CD8-positive, alpha-beta memory T cell (primary cell): ENCODE measurements at places on chromosomes 4 and X. TPM values are rescaled to one million over a fixed set of nuclear protein-coding genes. Genes with fewer than 3 reads are reported as not detected.

GRCh38 chr4:140813804-140814203 is 57.6 kb upstream of the TBC1D9 start:
- DNase-seq: no peak

The NSUN7 gene
- total RNA-seq: not detected

DNA sequence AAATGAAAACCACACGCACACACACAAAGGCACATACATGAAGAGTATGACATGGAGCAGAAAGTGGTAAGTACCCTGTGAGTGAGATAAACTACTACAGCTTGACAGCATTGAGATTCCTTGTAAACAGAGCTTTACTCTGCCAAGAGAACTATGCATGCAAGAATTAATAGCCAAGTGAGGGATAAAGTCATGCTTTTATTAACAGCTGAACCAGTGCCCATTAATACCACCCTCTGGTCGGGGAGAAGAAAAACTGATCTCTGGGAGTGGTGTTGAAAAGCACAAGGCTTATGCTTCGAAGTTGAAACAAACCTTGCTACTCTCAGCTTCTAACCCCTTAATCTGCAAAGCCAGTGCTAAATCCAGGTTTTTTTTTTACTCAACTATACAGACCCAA is 95.9 kb upstream of the C1QTNF7 start:
- no peak for DNase-seq

The ZNF157 gene
- total RNA-seq: 0.60 TPM

GRCh38 chr4:87073199-87074120 is 138.6 kb downstream of the AFF1 start:
- peak; percentile 11 for DNase-seq

The F8A2 gene
- total RNA-seq: not detected

DNA sequence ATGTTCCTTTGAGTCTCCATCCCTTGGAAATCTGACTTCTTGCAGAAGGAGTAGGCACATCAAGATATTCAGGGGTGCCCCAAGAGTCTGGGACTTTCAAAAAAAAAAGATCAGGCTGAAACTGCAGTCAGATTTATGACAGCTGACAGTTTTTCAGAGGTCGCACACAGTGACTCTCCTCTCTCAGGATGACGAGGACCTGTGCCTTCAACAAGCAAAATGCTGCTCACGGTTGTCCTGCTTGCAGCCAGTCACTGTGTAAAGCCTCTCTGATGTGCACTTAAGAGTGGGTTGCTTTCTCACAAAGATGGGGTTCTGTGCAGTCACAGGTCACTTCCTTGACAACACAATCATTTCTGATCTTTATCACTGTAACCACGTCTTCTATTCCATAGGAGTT is 178.2 kb downstream of the PTTG2 start:
- DNase-seq: no peak

- DNase-seq: no peak
Observed at GRCh38 chrX:86714441-86714840, 566.2 kb downstream of the DACH2 start.

DNA sequence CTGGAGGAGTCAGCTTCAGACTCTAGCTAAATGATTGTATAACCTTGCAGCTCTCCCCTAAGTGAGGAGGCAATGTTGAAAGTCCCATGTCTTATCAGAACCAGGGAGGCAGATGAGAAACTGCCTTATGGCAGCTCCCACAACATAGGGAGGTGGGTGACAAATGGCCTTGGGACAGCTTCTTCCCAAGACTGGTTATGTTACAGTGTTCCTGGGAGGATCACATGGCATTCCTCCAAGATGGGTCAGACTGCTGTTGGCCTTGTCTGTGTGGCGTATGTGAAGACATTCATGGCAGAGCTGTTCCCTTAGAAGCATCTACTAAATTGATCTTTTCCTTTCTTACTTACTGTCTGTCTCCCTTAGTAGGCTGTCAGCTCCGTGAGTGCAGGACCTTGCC is 42.0 kb downstream of the HPRT1 start:
- no peak for DNase-seq

DNA sequence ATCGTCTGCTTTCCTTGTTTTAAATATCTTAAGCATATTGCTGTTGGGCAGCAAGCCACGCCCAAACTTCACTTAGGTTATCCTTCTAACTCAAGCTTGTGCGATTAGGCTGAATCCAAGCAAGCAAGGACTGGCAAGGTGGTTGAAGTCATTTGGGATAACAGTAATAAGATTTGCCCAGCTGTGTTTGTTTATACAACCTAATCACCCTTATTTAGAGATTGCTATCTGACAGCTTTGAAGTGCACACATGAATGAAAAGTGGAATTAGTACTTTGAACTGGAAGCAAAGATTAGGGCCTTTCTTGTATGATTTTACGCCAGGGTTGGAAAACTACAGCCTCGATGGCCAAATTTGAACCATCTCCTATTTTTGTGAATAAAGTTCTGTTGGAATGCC is 182.1 kb downstream of the ASB9 start:
- DNase-seq: no peak

The NLGN4X gene
- total RNA-seq: not detected

DNA sequence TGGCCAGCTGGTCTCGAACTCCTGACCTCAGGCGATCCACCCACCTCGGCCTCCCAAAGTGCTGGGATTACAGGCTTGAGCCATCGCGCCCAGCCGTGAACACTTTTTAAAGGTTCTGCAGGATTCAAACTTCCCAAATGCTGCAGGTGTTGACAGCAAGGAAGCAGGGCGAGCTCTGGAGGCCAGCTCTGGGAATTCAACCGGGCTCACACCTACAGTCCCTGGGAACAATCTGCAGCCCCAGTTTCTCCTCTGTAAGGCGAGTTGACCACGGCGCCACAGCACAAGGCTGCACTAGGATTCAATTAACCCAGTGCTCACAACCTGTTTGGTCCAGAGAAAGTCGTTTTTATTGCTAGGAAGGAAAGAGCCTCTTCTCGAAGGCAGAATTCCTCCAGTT is 1.6 kb downstream of the MTNR1A start:
- no peak for DNase-seq

The CT47B1 gene
- not detected for total RNA-seq

DNA sequence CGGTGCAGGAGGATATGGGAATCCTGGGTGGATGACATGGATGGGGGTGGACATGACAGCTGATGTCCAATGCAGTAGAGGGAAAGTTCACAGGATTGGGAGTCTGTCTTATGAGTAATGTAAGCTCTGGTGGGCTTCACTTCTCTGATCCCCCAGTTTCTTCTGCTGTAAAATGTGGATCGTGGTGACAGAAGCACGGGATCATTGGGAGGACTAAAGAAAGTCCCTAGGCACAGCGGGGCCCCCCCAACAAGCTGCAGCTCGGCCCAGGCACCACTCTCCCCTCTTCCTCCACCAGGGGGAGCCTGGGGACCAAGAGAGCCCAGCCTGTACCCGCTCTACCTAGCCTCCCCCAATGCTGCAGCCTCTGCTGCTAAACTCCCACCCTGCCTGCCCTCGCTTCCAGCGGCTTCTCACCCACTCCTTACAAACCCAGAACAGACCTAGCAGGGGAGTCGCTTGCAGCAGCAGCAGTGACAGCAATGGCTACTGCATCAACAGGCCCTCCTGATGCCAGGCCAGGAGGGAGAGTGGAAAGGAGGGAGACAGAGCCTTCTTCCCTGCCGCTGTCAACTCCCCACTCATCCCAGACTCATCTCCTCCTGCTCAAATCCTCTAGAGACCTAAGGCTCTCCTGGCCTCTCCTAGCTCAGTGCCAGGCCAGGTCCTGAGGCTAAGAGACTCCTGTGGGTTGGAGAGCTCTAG is 36.1 kb upstream of the IQSEC2 start:
- DNase-seq: peak; percentile 68

The ZNF630 gene
- 1.6 TPM for total RNA-seq

DNA sequence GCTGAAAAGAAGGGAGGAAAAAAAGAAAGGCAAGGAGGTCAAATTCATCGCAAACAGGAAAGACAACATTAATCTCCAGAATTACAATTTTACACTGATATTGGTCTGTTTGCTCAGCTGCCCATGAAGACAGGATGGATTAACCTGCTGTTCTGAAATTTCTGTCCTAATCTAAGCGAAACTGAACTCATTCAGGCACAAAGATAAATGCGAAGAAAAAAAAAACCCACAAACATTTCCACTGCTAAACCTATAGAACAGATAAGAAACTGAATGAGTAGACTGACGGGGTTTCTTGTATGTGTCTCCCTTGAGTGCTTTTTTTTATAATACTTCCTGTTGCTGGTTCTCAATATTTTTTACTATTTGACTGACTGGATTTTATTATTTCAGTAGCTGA is 251.8 kb upstream of the FTHL17 start:
- no peak for DNase-seq

The UBA1 gene
- total RNA-seq: 225 TPM

DNA sequence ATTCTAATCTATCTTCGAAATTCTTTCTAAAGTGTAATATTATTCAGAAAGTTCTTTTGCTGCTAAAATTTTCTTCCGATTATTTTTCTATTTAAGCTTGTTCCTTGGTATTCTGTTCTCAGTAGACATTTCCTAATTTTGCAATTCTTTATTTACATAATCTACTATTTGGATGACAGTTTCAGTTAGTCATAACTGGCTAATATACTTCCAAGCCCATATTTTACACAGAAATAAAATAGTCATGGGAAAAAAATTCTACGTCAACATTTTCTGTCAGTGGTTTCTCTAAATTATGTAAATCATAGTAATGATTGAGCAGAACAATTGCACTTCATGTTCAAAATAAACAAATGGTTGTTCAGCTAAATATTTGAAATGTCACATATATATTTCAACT is 178.0 kb upstream of the ANKRD50 start:
- DNase-seq: no peak

The MAGEB2 gene
- total RNA-seq: not detected

The VSIG1 gene
- total RNA-seq: 1.9 TPM

GRCh38 chrX:119997570-119997969 is 54.0 kb upstream of the NKAP start:
- no peak for DNase-seq

GRCh38 chr4:7798178-7798995 is 141.3 kb downstream of the AFAP1 start:
- no peak for DNase-seq

- no peak for DNase-seq
Observed at GRCh38 chrX:23664496-23664895, 2.8 kb upstream of the PRDX4 start.

The RLIM gene
- total RNA-seq: 35.0 TPM

The CENPI gene
- total RNA-seq: 15.5 TPM

DNA sequence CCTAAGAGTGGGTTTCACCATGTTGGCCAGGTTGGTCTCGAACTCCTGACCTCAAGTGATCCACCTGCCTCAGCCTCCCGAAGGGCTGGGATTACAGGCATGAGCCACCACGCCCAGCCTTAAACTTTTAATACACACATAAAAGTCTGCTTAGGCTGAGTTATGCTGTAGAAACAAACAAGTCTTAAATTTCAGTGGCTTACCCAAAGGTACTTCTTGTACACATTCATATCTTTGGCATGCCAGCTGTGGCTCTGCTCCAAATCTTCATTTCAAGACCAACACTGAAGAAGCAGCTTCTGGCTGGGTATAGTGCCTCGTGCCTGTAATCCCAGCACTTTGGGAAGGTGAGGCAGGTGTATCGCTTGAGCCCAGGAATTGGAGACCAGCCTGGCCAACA is 80.3 kb downstream of the PPEF2 start:
- no peak for DNase-seq

The IGSF1 gene
- not detected for total RNA-seq

DNA sequence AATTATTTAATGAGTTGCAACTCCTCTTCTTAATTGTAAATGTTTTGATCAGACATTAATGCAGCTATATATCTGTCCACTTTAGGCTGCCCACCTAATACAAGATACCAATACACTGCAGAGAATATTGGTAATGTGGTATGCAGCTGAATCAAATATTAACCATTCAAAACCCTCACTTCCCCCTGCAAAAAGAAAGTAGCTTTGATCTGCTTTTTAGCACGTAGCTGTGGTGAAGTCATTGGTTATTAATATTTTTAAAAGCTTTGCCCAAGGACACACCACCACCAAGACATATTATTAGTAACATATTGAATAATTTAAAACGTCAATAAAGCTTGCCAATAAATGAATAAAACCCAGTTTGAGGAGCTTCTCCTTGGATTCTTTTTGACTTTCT is 28.6 kb upstream of the CYP2U1 start:
- DNase-seq: no peak

DNA sequence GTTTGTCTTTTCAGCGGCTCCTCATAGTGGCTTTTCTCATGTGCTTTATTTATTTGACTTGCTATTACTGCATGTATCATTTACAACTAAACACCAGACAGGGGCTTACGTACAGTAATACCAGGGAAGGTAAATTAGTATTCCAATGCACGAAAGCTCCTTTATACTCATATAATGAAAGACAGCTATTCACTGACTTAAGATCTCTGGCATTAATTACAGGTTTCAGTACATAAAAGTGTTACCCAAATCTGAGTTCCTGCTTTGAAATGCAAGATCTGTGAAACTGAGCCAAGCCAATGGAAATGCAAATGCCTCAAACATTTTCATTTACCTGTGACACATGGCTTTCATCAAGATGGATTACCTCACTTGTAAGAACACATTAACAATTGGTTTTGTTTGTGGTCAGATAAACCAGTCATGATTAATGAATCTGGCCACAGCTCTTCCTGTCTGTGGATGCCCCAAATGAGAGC is 107.2 kb downstream of the ANAPC4 start:
- DNase-seq: no peak

- DNase-seq: no peak
Observed at GRCh38 chr4:813900-814299, 12.0 kb downstream of the CPLX1 start.

DNA sequence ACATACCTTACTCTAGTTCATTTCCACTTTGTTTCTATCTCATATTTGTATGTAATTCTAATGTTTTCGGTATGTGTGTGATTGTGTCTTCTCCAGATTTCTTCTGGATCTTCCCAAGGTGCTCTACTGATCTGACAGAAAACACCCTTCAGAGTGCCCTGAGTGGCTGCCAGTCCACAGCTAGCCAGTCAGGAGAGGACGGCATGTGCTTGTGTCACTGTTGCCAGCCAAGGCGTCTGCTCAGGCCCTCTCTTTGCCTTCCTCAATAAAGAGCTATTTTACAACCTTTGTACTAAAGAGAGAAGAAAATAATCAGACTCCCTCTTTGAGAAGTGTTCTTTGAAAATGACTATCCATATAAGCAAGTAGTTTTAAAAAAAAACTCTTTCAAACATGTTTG is 29.0 kb downstream of the CD99L2 start:
- no peak for DNase-seq

- peak; percentile 55 for DNase-seq
Observed at GRCh38 chrX:71253253-71254091, 468 bp downstream of the ZMYM3 start.

DNA sequence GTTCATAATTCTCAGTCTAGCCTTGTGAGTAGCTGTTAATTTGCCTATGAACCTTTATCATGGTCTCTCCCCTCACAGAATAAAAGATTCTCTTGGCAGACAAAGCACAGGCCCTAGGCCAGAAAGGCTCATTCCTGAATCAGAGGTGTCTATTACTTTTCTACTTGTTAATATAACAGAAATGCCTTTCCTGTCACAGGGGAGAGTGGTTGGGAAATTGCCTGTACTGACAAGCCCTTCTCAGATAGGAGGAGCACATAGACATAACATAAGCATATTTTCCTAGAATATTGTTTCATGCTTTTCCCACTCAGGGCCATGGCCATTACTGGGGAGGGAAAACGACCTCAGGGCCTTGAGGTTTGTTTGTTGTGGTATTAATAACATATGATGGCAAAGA is 308.3 kb downstream of the BMPR1B start:
- no peak for DNase-seq
